RWPE1 (cell line): ENCODE measurements at places on chromosomes 6 and 20.

GRCh38 chr6:50091641-50092040 is 41.9 kb upstream of the DEFB112 start:
- DNase-seq = peak; percentile 8

DNA sequence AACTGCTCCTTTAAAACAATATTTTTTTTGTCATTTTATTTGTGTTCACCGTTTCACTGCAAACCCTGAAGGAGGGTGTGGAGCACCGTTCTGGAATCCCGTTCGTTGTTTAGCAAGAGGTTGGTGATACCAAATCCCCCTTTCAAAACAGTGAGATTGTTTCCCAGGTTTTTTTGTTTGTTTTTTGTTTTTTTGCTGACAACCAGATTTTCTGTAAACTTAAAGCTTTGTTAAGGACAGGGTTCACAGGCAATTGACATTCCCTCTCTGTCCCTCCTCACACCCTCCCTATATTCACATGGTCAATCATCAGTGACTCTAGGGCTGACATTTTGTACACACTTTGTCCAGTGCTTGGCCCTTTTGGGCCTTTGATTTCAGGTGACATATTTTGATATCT is 21.0 kb upstream of the MROH8 start:
- DNase-seq = no peak

- DNase-seq = no peak
Observed at GRCh38 chr20:24359321-24360027, 110.0 kb upstream of the SYNDIG1 start.

DNA sequence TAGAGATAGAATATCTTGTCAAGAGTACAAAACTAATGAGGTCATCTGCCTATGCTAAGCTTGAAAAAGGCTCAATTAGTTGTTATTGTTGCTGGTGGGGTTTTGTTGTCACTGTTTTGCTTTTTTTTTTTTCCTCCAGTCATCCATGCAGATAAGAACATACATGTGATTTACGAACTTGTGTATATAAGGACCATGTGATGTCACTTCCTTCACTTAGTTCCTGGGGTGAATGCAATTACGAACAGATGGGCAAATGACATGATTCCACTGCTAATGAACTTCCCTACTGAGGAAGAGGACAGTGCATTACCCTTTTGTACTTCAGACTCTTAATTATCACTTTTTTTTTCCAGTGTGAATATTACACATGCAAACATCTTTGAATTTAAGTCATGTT is 1175.3 kb upstream of the GJE1 start:
- DNase-seq = no peak

DNA sequence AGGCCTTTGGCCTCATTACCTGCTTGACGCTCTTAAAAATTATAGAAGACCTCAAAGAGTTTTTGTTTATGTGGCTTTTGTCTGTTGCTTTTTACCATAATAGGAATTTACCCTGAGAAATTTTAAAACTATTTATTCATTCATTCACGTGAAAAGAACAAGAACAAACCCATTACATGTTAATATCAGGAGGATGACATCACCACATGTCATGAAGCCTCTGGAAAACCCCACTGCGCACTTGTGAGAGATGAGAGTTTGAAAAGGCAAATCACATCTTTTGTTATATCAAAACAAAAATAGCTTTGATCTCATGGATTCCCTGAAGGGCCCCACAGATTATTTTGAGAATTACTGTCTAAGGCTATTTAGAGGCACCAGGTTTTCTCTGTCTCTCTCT is 61.3 kb upstream of the EYA2 start:
- DNase-seq = no peak

DNA sequence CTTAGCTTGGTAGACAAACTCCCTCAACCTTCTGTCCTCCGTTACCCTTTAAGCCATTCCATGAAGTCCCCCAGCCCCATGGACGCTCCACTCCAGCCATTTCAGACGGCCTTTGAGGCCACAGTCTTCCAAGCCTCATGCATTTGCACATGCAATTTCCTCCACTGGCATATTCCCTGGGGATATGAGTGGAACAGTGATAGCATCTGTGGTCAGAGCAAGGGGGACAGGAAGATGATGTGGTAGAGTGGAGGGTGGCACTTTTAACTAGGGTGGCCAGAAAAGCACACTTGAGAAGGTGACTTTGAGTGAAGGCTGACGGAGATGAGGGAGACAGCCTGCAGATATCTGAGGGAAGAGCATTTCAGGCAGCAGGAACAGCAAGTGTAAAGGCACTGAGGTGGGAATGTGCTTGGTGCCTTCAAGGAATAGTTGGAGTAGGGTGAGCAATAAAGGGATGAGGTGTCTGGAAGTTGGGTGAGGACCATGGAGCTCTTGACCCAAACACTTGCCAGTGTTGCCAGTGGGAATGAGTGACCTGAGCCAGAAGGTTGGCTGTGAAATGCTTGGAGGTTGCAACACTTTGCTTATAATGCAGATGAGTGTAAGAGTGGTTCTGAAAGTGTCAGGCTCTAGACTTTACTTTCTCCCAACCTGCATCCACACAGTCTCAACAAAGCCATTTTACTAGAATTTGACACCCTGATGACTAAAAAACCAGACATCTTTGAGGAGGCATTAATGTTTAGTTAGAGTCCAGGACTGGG is 275.6 kb upstream of the SUPT3H start:
- DNase-seq = no peak

- peak; percentile 64 for DNase-seq
Observed at GRCh38 chr20:62136283-62137091, 6.7 kb downstream of the PSMA7 start.

DNA sequence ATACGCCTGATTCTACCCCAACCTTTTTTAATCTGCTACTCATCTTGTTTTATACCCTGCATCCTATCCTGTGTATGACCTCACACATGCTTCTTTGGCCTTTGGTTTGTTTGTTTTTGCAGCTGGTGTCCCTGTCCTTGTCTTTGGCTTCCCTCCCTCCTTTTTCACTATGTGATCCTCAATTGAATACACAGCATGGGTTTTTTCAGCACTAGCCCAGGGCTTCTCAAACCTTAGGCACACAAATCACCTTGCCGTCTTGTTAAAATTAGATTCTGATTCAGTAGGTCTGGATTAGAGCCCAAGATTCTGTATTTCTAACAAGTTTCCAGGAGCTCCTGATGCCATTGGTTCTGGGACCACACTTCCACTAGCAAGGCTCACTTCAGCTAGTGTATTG is 321.5 kb upstream of the MAN1A1 start:
- DNase-seq = no peak

DNA sequence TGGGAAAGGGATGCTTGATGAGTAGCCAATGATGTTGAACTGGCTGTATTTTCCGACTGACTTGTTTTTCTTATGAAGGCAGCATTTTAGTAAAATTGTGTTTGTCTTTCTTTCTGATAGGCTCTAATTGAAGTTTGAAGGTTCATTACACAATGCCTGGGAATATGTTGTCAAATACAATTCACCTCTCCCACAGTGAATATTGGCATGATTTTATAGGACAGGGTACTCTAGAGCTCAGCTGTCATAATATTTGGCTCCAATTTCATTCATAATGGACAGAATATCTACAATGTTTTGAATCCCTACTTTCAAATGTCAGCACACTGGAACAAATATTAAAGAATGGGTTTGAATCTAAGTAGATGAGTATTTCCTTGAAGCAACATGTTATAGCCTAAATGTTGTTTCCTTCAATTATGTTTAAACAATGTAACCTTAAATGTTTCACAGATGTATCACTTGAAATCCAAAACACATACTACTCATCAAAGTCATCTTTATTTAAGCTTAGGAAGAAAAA is 81.4 kb downstream of the LAMA2 start:
- DNase-seq = no peak

DNA sequence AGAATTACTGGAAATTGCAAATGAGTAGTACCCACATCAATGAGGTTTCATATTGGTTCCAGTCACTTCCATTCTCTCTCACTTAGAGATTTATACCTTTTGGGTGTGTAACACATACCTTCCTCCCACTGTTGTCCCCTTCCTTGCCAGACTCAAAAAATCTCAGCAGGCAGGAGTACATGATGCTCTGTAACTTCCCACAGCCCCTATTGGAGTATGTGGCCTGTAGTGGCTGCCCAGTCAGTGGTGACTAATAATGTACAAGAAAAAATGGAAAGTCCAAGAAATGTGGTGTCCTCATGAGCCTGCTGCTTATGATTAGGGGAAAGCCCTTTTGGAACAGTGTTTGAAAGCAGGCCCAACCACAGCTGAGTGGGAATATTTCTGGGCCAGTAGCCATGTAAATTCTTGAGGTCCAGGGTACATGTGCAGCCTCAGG is 312.0 kb downstream of the ZFAND3 start:
- DNase-seq = peak; percentile 13

DNA sequence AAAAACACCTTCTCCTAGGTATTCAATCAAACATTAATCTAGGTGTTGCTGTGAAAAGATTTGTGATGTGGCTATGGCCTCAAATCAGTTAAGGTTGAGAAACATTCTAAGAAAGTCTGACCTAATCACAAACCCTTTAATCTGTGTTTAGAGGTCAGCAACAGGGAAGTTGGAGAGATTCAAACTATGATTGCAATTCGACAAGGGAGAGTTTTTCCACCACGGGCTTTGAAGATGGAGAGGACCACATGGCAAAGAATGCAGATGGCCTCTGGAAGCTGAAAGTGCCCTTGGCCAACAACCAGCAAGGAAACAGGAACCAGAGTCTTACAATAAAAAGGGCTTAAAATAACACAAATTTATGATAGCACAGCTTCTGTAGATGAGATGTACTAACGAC is 29.6 kb upstream of the LGSN start:
- no peak for DNase-seq

GRCh38 chr6:11213422-11214021 is 18.9 kb downstream of the NEDD9 start:
- DNase-seq = no peak

DNA sequence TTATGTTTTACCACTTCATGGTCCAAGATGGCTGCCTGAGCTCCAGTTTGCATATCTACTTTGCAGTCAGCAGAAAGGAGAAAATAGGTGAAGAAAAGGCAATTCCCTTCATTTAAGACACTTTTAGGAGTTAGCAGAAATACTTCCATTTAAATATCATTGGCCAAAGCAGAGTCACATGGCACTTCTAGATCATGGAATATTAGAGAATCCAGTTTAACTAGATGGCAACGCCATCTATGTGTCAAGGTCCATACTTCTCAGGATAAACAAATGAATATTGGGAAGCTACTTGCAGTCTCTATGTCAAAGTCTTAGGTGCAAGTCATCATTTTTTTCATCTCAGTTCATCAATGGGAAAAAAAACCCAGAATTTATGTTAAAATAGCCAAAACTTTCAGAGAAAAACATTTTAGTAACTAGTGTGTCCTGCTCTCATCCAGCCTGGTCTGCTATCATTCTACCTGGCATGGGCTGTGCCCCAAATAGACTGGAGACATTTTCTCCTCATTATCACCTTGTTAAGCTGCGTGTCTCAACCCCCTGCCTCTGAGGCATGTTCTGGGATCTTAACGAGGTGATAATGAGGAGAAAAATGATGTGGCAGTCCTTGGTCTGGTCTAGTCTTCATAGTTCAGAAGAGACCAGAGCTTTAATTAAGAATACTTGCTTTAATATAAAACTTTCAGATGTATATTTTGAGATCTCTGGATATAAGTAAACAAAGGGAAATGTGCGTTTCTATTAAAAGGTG is 227.3 kb downstream of the TBX18 start:
- no peak for DNase-seq

- DNase-seq = peak; percentile 50
Observed at GRCh38 chr6:150202404-150202803, 59.6 kb downstream of the PPP1R14C start.

- peak; percentile 41 for DNase-seq
Observed at GRCh38 chr20:18702736-18703135, 110.8 kb upstream of the SCP2D1 start.

DNA sequence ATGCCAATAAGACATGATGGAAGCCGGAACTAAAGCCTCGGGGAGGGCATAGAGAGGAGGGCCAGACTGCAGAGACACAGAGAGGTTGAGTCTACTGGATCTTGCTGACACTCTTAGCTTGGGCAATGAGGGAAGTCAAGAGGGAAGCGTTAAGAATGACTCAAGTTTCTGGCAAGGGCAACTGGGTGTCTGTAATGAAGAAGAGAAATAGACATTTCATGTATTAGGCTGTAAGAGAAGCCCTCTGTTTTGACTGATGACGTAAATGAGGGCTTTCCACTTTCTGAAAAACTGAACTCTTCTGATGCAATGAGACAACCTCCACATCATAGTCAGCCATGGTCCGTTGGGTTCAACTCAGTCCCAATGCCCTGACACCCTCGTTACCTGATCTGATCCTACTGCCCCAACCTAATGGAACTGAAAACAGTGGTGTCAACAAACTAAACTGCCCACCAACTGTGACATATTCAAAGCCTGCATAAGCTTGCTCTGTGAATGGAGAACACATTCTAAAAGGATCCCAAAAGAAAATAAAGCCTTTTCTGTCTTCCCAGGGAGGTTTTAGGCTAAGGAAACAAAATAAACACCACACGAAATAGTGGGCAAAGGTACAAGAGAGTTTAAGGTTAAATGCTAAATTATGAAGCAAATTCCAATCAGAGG is 45.8 kb upstream of the PNRC1 start:
- DNase-seq = peak; percentile 24

DNA sequence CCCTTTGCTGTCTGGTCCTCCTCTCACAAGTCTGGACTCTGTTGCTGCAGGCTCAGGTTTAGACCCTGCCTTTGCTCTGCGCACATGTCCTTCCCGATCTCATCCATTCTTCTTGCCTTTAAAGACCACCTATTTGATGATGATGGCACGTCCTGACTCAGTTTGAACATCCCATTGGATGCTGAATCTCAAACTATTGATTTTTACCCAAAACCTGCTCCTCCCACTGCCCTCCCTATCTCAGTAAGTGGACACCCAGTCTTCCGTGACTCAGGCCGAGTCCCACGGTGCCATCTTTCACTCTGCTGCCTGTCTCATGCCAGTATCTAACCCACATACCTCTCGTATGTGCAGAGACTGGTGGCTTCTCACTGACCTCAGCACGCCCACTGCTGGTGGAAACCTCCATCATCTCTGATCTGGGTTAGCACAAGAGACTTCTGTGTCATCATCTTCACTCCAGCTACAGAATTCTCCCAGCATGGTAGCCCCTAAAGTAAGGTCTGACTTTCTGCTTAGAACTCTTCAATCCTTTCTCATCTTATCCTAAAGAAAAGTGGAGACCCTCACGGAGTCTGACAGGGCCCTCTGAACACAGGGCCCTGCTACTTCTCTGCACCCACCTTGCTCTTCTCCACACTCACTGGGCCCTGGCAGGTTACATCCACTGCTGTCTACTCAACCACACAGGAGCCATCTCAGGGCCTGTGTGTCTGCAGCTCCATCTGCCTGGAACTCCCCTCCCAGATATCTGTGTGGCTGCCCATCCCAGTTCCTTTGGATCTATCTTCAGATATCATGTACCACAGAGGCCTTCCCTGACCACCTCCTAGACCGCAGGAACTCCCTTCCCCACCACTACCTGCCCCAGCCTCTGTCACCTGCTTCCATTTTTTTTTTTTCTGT is 387.1 kb upstream of the AGPAT4 start:
- no peak for DNase-seq

- DNase-seq = no peak
Observed at GRCh38 chr20:56430461-56430860, 18.4 kb downstream of the CASS4 start.

DNA sequence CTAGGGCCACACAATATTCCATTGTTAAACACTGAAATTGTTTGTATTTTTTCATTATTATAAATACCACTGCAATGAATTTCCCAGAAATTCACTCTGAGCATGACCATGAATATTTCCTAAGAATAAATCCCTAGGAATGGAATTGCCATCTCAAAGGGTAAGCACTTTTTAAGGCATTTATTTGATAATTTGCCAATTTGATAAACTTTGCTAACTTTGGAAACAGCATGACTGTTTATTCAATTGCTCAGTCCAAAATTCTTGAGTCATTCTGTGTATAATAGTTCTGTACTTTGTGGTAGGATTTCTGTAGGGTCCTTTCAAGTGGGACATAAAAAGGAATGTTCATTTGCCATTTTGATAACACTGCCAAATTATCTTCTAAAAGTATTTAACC is 44.2 kb upstream of the TOX2 start:
- DNase-seq = no peak
